PC-3 (cell line): ENCODE measurements at places on chromosomes 2 and 18. TPM values are rescaled to one million over a fixed set of nuclear protein-coding genes. Genes with fewer than 3 reads are reported as not detected.

- peaks cover 28% of the 10 kb centered on the region for H3K27me3 ChIP-seq
- H3K27ac ChIP-seq = no peak overlapping the region
- peaks cover 8% of the 10 kb centered on the region for H3K4me1 ChIP-seq
- DNase-seq = peak; percentile 20
Observed at GRCh38 chr18:75130591-75131328, 78.2 kb downstream of the PTGR3 start.

- no peak overlapping the region for H3K27ac ChIP-seq
- no peaks in the 10 kb centered on the region for H3K4me1 ChIP-seq
- H3K36me3 ChIP-seq = no peaks in the 10 kb centered on the region
- 0 out of 2 replicates have a peak, but pooled peaks cover 6% of the 10 kb centered on the region for H3K27me3 ChIP-seq
- DNase-seq = no peak
Observed at GRCh38 chr2:20930928-20931327, 108.0 kb upstream of the LDAH start.

DNA sequence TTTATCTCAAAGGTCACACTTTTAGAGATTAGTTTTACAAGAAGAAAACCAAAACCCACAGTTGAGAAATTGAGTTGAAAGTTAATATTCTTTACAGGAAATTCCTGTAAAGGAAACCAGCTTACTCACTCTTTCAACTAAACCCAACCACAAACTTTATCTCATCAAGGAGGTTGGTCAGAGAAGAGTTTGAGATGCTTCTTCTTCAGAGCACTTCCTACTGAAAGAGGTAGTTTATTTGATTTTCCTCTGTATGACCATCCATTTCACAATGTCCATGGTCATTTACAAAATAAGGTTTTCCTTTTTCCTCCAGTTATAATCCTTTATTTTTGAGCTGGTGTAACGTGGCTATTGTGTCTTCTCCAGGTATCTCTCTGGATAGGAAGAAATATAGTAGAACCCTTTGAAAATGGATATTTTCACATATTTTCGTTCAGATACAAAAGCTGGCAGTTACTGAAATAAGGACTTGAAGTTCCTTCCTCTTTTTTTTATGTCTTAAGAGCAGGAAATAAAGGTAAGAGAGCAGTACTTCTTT is 4.5 kb upstream of the IL18RAP start:
- no peaks in the 10 kb centered on the region for H3K36me3 ChIP-seq
- H3K4me3 ChIP-seq = no peak overlapping the region
- no peaks in the 10 kb centered on the region for H3K4me1 ChIP-seq
- H3K27me3 ChIP-seq = peaks cover 39% of the 10 kb centered on the region
- DNase-seq = peak; percentile 36

DNA sequence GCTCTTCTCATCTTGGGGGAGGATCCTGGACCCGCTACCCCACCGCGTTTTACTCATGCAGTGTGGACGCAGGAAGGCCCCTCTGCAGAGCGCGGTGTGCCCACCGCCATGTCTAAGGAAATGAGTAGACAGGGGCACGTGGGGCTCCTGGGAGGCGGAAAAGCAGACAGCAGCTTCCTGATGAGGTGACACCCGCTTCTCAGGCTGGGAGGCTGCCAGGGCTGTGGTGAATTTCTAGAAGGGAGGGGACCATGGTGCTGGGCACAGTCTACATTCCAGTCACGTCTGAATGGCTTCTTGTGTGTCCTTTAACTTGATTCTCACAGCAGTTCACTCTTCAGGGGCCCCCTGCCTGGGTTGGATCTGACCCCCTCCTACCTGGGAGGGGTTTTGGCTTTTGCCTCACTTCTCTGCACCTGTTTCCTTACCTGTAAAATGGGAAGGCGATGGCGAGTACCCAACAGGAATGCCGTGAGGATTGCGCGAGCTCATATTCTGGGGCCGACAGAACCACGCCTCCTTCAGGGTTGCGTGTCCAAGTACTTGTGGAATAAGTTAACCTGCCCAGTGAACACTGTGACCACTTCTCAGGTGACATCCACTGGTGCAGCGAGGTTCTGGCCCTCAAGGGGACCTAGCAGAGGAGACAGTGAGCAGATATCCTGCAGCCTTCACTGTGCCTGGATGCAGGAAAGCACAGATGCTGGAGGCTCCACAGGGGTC is 32.3 kb upstream of the MBP start:
- DNase-seq = no peak
- no peak overlapping the region for H3K4me3 ChIP-seq
- H3K4me1 ChIP-seq = peaks cover 16% of the 10 kb centered on the region
- H3K36me3 ChIP-seq = no peaks in the 10 kb centered on the region
- no peaks in the 10 kb centered on the region for H3K27me3 ChIP-seq

DNA sequence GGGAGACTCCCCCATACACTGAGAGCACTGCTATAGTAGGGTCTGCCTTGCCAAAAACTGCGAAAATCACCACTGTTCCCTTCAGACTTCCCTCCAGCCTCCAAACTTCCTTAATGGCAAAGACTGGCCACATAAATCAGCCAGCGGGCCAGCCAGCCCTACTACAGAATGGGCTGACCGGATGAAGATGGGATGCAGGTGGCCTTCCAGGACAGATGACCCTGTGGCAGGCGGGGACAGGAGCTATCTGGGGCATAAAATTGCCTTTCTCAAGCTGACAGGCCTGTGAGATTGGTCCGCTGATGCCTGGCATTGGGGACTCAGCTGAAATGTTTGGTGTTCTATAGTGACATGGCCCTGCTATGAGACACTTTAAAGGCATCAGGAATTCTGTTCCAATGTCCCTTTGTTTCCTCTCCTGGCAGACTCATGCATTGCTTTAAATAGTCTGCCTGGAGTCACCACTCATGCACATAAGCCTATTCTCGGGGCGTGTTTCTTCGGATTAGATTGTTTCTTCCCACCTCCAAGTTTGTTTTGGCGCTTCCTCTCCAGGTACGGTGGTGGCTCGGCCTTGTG is 135.9 kb downstream of the ALPK2 start:
- H3K27ac ChIP-seq = no peak overlapping the region
- no peak for DNase-seq
- no peaks in the 10 kb centered on the region for H3K27me3 ChIP-seq
- H3K36me3 ChIP-seq = no peaks in the 10 kb centered on the region

Gene DDX18
- 40.3 and 42.8 TPM in 2 replicates for total RNA-seq

DNA sequence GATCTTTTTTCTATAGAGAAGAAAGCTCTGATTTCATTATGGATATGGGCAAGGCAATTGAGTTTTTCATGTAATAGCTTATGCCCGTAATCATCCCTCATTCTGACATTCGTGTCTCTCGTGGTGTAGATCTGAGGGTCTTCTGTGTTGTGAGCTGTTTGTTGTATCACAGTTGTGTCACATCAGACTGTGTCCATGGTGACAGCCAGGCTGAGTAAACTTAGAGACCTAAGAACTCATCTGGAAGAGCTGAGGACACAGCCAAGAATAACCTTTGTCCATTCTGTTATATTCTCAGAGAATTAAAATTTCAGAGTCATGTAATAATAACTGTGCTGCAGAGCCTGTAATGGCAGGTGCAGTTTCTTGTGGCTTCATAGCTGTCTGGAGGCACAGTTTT is 116.5 kb downstream of the ATP9B start:
- no peaks in the 10 kb centered on the region for H3K4me1 ChIP-seq
- no peak overlapping the region for H3K4me3 ChIP-seq
- H3K27ac ChIP-seq = no peak overlapping the region
- no peak for DNase-seq
- no peaks in the 10 kb centered on the region for H3K36me3 ChIP-seq

Gene CNNM3
- total RNA-seq = 9.0 and 12.3 TPM in 2 replicates

DNA sequence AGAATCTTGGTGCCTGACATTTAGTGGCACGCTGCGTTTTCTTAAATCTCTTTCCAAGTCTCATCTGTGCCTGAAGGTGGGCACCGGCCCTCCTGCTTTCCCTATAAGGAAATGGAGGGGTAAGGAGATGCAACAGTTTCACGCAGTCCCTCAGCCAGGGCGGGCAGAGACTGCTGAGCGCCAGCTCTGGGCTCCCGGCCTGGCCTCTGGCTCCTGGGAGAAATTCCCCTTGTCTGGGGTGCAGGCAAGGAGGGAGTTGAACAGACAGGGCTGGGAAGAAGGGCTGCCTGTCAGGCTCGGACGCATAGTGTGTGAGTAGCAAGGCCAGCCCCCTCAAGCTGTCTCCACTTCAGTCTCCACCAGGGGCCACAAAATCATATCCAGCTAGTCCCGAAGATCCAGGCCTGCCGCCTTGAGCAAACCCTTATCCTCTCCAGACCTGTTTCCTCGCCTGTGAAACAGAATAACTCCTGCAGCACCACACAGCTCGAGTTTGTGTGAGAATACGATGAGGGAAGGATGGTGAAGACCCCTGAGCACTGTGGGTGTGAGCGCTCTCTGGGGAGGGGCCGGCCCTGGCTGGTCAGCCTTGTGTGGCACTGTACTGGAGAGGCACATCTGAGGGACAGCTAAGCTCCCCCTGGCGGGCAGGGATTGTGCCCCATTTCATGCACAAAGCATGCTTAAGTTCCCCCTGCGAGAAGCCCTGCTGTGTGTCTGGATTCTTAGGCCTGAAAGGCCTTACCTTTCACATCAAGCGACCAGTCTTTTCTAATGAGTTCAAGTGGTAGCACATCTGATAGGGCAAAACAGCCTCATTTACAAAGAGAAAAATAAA is 33.8 kb downstream of the SDC1 start:
- peak; percentile 43 for DNase-seq
- H3K27me3 ChIP-seq = no peaks in the 10 kb centered on the region
- H3K36me3 ChIP-seq = no peaks in the 10 kb centered on the region
- no peak overlapping the region for H3K27ac ChIP-seq
- no peak overlapping the region for H3K4me3 ChIP-seq

- no peak overlapping the region for H3K4me3 ChIP-seq
- H3K4me1 ChIP-seq = no peaks in the 10 kb centered on the region
- no peak for DNase-seq
- H3K36me3 ChIP-seq = no peaks in the 10 kb centered on the region
- no peaks in the 10 kb centered on the region for H3K27me3 ChIP-seq
- H3K27ac ChIP-seq = no peak overlapping the region
Observed at GRCh38 chr2:46771309-46771708, 144.3 kb downstream of the MCFD2 start.

GRCh38 chr2:11330457-11331142 is 13.8 kb downstream of the ROCK2 start:
- H3K36me3 ChIP-seq = no peaks in the 10 kb centered on the region
- no peak overlapping the region for H3K4me3 ChIP-seq
- H3K4me1 ChIP-seq = peaks cover 22% of the 10 kb centered on the region
- H3K27me3 ChIP-seq = no peaks in the 10 kb centered on the region

Gene KYNU
- 1.1 and 2.3 TPM in 2 replicates for total RNA-seq

- no peaks in the 10 kb centered on the region for H3K27me3 ChIP-seq
- H3K4me3 ChIP-seq = peak overlapping the region; percentile 4; the same call in 1 of the 2 replicates
- peak; percentile 92 for DNase-seq
- no peaks in the 10 kb centered on the region; the same call in 1 of the 2 replicates for H3K36me3 ChIP-seq
- peaks cover 46% of the 10 kb centered on the region for H3K4me1 ChIP-seq
- H3K27ac ChIP-seq = peak overlapping the region; percentile 56
Observed at GRCh38 chr2:160214461-160215445, 14.7 kb upstream of the ITGB6 start.

DNA sequence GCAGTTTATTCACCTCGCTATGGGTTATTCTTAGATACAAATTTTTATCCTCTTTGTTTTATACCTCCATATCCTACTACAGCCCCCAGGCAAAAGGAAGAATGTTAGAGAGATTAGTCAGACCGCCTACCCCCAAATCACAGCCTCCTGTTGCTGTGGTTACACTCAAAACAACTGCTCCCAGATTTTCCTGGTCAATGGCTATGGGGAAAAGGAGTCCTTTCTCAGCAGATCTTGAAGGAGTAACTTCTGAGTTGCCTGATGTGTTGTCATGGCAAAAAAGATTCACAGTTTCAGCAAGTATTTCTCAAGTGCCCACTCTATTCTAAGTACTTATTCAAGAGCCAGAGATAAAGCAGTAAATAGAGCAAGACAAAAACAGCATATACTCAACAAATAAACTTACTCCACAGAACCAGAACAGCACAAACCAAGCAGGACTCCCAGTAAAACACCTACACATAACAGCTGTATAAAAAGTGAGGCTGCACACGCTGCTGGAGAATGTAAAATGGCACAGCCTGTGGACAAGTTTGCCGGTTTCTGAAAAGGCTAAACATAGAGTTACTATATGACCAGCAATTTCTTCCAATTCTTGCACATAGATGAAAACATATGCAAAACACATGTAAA is 104.8 kb downstream of the NOL10 start:
- H3K4me1 ChIP-seq = peaks cover 37% of the 10 kb centered on the region
- no peaks in the 10 kb centered on the region for H3K27me3 ChIP-seq
- peak; percentile 97 for DNase-seq
- H3K36me3 ChIP-seq = peaks cover 37% of the 10 kb centered on the region
- H3K27ac ChIP-seq = peak overlapping the region; percentile 97

DNA sequence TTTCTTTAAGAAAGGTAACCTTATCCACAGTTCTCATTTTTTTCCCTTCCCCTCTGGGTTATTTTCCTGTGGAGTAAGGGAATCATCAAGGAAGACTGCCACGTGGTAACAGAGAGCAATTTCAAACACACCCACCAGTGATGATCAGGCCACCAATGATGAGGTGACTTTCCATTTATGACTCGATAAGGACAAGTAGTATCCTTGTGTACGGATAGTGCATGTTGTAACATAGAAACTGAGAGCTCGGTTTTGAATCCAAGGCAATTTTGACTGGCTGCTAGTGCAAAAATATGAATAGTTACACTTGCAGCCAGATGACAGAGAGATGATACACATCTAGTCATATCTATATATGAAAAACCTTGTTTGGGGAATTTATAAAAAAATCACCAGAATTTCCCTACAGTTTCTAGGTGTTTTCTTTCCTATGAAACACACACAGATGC is 143.6 kb upstream of the TCF4 start:
- no peaks in the 10 kb centered on the region for H3K36me3 ChIP-seq
- H3K27me3 ChIP-seq = no peaks in the 10 kb centered on the region
- H3K4me3 ChIP-seq = no peak overlapping the region
- no peak overlapping the region for H3K27ac ChIP-seq

DNA sequence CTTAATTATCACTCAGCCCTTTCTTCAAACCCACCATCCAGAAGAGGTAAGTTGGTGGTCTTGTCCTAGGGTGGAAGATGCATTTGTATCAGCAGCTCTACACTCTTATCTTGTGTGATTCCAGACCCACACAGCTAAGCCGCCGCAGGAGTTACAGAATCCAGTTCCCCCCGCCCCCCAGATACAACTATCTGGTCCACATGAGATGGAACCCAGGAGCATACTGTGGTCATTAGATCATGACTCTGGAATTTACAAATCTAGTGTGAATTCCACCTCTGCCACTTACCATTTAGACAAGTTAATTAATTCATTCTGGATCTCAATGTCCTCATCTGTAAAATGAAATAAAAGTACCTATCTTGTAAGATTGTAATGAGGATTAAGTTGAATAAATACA is 486.4 kb downstream of the BCL11A start:
- no peak overlapping the region for H3K27ac ChIP-seq
- DNase-seq = no peak
- no peaks in the 10 kb centered on the region for H3K36me3 ChIP-seq

Gene SERPINB3
- 5.6 and 6.3 TPM in 2 replicates for total RNA-seq

- no peak within 1 kb of the TSS for H3K27ac ChIP-seq
- no peaks in the 10 kb centered on the region for H3K27me3 ChIP-seq
- no peak within 1 kb of the TSS for H3K4me3 ChIP-seq
- DNase-seq = no peak
Observed at GRCh38 chr2:43838560-43839267, at the start of the genes ABCG5 and ABCG8. Gene ABCG5 (minus strand): TSS chr2:43838839. CDS start chr2:43838679, 160 bp downstream. Gene ABCG8 (plus strand): TSS chr2:43838971. CDS start chr2:43839054, 83 bp downstream.

GRCh38 chr2:183809404-183809803 is 685.2 kb downstream of the NUP35 start:
- H3K4me1 ChIP-seq = peaks cover 48% of the 10 kb centered on the region
- H3K4me3 ChIP-seq = no peak overlapping the region
- DNase-seq = peak; percentile 70
- H3K27me3 ChIP-seq = no peaks in the 10 kb centered on the region
- H3K36me3 ChIP-seq = no peaks in the 10 kb centered on the region
